ENCODE measurements at places on chromosomes 5 and 9.

DNA sequence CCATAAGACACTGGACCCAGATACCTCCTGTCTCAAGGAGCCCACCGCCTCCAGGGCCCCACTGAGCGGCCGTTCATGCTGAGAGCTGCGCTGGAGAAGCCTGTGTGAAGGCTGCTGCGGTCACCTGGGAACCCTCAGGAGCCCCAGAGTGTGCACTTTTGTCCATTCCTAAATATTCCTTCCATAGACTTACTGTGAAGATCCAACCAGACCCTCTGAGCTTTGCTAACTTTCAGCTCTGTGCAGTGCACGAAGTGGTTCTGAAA lies 119.5 kb downstream of the COL23A1 start:
- DNase-seq: no peak

DNA sequence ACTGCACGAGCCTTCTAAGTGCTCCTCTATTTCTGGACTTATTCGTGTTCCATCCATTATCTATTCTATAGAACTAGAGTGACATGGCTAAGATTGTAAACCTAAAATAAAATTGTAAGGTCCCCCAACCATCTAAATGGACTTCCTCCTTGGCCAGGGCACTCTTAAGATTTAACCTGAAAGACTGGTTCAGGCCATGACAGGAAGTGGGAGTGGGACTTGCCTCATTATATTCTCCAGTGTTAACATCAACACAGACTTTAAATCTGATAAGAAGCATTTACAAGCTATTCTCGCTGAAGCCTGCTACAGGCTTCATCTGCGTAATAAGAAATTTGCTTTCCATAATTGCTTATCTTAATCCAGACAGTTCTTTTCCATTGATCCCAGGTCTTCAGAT lies 117.0 kb downstream of the SSBP2 start:
- no peak for DNase-seq

DNA sequence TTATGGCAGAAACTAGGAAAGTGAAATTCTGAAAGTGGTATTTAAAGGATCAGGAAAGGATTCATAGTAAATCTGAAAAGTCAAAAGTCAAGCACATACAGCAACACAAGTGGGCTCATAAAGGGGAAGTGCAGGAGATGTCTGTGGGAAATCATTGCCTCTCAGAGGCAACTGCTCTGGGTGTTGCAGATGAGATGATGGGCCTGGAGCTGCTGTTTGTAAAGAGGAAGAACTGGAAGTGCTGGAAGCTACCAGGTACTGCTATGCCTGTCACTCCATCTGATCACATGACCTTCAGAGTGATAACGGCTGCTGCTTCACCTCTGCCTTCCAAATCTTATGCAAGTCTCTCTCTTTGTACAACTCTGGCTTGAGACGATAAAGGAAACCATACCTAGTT lies 55.9 kb downstream of the ADRB2 start:
- no peak for DNase-seq

DNA sequence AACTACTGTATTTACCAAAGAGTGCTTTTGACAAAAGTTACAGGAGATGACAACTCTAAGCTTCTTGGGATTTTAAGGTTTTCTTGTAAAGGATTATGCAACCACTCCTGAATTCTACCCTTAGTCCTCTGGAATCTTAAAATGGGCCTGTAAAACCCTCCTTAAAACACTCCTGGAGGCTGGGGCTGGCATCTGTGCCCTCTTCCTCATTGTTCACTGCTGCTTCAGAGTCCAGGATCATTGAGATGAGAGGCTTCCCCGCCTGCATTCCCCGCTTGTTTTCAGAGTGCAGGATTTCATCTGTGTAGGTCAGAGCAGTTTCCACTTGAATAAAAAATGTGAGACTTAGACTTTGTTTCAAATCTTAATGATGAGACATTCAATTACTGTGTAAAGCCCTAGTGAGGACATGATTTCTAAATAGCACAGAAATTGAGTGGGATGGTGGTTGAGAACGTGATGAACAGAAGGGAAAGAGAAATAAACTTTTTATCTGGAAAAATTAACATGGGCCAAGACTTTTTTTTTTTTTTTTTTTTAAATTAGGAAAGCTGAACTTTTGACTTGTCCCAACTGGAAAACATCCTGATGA lies 40.4 kb downstream of the PCSK5 start:
- no peak for DNase-seq

GRCh38 chr9:136023410-136024225 lies 62.4 kb upstream of the UBAC1 start:
- DNase-seq: no peak

DNA sequence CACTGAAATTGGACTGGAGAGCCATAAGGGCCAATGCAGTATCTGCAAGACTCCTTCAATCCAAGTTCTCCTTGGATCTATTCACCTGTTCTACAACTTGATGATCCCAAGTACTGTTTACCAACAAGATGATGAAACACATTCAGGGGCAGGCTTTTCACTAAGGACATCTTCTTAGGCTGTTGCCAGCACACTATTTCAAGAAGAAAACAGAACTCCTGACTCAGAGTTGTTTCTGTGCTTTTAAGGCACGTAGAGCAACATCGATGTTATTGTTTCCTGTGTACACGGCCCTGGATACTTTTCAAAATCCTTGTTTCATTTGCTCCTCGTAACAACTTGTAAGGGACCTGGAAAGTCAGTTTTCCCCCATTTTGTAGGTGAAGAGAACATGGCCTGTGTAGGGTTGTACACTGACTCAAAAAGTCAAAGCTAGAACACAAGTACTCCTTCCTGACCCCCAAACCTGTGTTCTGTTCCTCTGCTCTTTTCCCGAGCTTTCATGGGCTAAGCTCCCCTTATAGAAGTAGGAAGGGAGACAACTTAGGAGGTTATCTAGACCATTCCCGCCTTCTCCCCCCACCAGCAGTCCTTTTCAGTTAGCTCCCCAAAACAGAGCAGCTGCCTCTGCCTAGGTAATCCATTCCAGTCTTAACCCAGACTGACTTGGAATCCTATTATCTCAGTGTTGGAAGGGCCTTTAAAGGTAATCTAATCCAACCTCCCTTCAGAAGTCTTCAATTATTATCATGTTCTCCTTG lies 5.2 kb upstream of the MGAT1 start:
- no peak for DNase-seq

- no peak for DNase-seq
Observed at GRCh38 chr5:52638732-52639131, 149.0 kb upstream of the ITGA1 start.

GRCh38 chr5:147483961-147484707 lies 25.7 kb downstream of the DPYSL3 start:
- no peak for DNase-seq

- no peak for DNase-seq
Observed at GRCh38 chr9:35156781-35157180, 5.0 kb upstream of the UNC13B start.

GRCh38 chr9:7028591-7028990 lies 270.8 kb downstream of the KDM4C start:
- DNase-seq: no peak

- no peak for DNase-seq
Observed at GRCh38 chr9:127417131-127418036, 6.8 kb upstream of the ZNF79 start.

DNA sequence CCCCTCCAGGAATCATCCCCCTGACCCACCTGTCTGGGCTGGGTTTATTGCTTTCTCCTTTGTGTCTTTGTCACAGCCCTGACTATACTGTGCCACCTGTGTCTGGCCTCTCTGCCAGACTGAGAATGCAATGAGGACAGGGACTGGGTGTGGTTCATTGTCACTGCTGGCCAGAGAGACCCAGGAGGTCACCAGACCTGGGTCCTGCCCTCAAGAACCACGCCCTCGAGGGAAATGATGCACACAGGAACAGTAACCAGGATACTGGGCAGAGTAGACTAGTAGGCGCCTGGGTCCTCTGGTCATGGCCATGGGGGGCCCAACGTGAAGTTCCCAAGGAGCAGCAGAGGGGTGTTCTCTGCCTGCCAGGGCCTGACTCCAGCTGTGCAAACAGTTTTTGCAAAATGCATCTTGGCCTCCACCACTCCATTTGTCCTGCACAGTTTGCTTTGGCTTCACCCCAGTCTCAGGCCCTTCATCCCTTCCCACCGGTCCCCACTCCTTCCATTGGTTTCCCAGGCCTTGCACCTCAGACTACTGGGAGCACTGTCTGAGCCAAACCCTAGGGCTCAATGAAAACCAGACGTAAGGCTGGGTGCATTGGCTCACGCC lies 17.8 kb downstream of the RGS3 start:
- no peak for DNase-seq

DNA sequence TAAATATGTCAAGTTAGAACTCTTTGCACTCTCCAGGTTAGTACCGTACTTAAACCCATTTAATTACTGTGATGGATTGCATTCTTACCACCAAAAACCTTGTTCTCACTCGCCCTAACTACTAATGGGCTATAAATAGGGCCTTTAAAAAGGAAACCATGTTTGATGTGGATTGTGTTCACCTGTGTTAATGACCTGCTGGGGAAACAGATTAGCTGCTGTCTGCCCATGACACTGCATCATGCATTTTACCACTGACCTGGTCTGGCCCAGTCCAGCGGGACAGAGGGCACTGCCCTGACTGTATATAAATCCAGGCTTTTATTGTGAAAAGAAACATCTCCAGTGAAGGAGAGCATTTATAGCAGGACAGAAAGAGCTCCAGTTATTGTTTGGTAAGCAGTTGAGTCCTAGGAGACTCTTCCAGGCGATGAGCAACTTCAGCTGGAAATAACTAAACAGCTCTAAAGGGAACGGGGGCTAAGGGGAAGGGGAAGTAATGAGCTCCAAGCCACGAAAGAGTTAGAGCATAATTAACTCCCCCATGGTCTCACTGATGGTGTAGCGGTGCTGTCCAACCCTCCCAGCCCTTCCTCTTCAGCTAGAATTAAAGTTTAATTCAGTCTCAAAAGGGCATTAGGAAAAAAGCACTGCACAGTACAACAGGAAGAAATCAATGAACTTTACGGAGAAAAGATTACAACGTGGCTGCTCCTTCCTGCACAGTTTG lies 303.1 kb downstream of the ENC1 start:
- DNase-seq: no peak

DNA sequence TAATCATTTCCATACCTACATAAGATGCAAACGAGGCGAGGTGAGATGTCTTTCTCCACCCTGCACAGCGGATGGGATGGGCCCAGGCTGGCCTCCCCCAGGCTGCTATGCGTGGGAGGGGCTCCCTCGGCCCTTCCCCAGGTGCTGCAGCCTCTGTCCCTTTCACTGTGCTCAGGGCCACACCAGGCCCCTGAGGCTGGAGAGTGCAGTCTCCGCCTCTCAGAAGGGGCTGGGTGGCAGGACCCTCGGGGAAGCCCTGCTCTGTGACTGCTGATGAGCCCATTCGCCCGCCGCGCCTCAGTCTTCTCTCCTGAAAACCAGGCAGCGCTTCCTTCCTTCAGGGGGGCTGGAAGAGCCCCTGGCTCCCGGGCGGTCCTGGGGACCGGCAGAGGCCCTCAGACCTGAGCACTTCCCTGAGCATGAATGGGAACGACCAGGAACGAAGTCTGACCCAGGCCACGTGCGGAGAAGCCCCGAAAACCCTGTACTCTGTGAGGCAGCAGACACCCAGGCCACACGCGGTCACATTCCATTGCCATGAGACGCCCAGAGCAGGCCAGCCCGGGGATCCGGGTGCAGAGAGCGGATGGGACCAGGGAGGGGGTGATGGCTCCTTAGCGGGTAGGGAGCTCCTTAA lies 21.9 kb upstream of the NOTCH1 start:
- no peak for DNase-seq

- DNase-seq: no peak
Observed at GRCh38 chr5:88545338-88545737, 276.7 kb upstream of the TMEM161B start.

- no peak for DNase-seq
Observed at GRCh38 chr5:104370523-104370922, 807.9 kb upstream of the NUDT12 start.

DNA sequence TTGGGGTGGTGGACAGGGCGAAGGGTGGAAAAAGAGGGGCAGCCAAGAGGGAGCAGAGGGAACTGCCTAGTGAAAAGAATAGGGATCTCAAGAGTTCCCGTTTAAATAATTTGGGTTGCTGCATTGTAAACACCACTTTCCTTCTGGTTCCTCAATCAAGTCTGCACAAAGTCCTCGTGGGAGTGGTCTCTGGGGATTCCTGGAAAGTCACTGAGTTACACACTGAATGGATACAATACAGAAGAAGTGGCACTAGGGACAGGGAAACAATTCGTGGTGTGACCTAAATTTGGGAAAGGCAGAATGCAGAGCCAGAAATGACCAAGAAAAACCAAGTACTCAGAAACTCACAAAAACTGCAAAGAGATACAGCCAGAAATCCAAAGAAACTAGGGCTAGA lies 161.7 kb downstream of the CDK5RAP2 start:
- no peak for DNase-seq

DNA sequence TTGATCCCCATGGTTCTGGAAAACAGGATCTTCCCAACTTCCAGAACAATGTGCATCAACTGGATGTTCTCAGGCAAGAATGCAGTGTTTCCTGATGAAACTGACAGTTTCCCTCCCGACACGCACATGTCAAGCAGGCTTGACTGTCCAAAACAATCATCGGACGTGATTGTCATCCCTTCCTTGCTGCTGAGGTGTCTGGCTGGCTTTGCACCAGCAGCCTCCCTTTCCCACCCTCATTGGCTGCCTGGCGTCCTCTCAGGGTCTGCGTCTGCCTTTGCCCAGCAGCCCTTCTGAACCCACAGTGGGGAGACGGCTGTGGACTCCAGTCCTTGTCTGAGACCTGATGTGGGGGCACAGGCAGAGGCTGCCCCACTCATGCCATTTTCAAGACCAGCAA lies 110.8 kb downstream of the MARCHF3 start:
- DNase-seq: no peak

- DNase-seq: no peak
Observed at GRCh38 chr9:100690438-100690837, 112.6 kb downstream of the CAVIN4 start.

DNA sequence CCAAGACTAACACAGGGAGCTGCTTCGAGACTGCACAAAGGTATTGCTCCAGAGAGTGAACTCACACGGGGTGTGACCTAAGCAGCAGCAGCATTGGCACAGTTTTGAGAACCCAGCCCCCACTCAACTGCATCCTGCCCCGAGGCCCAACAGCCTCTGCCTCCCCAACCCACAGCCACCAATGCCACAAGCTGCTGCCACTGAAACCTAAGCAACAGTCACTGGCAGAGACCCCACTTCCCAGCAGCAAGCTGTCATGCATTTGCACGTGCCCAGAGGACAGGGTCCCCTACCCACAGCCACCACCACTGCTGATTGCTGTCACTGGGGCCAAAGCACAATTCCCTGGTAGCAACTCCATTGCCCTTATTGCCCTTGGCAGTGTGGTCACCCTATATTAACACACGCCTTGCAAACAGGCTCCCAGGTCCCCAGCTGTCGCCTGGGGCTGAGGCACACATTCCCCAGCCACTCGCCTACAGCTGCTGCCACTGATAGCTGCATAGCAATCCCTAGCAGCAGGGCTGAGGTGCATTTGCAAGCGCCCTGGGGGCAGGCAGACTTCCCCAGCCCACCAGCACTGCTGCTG lies 141.0 kb downstream of the AGTPBP1 start:
- no peak for DNase-seq

- no peak for DNase-seq
Observed at GRCh38 chr5:55720188-55720703, 8.1 kb upstream of the SLC38A9 start.

DNA sequence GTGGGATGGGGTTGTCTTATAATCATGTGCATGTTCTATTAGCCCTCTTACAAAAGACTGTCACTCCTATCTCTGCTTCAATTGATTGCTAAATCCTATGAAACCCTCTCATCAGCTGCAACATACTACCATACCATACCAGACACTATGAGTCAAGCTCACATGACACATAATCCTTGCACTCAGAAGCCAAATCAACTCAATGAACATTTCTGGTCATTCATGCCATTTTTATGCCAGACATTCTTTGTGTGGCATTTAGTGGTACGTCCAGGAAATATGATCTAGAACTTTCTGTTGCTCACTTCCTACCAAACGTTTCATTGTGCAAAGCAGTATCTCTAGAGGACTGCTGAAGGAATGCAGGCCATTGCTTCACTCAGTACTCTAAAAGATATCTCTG lies 159.2 kb upstream of the GNA14 start:
- DNase-seq: no peak
